ENCODE measurements at places on chromosomes 13 and 19. TPM values are rescaled to one million over a fixed set of nuclear protein-coding genes. Genes with fewer than 3 reads are reported as not detected.

The CCL25 gene
- total RNA-seq: not detected

The ALOX5AP gene
- 8.4 TPM for total RNA-seq

The FOSB gene
- total RNA-seq: 0.51 TPM

The NALCN gene
- 8.2 TPM for total RNA-seq

The ICAM5 gene
- total RNA-seq: 0.11 TPM

The MAB21L1 gene
- 0.40 TPM for total RNA-seq

The TEX26 gene
- not detected for total RNA-seq

The ACER1 gene
- not detected for total RNA-seq

The CATSPERD gene
- total RNA-seq: not detected

The JOSD2 gene
- 39.8 TPM for total RNA-seq

The ZNF534 gene
- 0.43 TPM for total RNA-seq

The N4BP2L1 gene
- 3.7 TPM for total RNA-seq

The FBXO17 gene
- total RNA-seq: 1.7 TPM

The CRTC1 gene
- total RNA-seq: 9.1 TPM

The SIGLEC10 gene
- total RNA-seq: 0.19 TPM

The PEG3 gene
- total RNA-seq: 7.1 TPM

The MCEMP1 gene
- total RNA-seq: 0.67 TPM

The ADGRE1 gene
- 0.24 TPM for total RNA-seq

The CYP4F8 gene
- not detected for total RNA-seq

The ITGBL1 gene
- total RNA-seq: 6.8 TPM

The ZNF709 gene
- 1.4 TPM for total RNA-seq

The C5AR2 gene
- 0.78 TPM for total RNA-seq

The PRR12 gene
- 12.6 TPM for total RNA-seq

The FAM32A gene
- total RNA-seq: 33.9 TPM

The SIGLEC9 gene
- 1.7 TPM for total RNA-seq

The DNAJC15 gene
- 32.9 TPM for total RNA-seq

The ETV2 gene
- total RNA-seq: 0.32 TPM

The SPRYD7 gene
- 10.0 TPM for total RNA-seq

Measured in Right ventricle myocardium superior (tissue), 1 donor.